ENCODE measurements at places on chromosomes 5 and 9.

- DNase-seq, result no peak
These were observed 47.2 kb downstream of the ZCCHC7 start for GRCh38 chr9:37167456-37168047.

DNA sequence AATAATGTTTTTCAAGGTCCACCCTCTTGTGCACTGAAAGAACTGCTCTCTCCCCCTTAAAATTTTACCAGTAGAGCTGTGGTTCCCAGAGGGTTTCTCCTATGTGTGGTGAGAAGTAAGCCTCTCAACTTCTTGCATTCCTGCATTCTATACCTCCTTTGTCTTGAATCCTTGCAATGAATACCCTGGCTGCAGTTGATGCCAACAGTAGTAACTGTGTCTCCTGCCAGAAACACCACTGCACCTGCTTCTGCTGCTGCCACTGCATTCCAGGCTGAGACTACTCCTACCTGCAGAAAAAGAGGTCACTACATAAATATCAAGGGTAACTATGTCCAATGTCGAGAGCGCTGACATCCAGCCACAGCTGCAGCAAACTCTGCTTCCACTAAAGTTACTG lies 203.7 kb downstream of the TMEM167A start:
- DNase-seq, result no peak

- DNase-seq, result no peak
These were observed 19.8 kb downstream of the PALM2AKAP2 start for GRCh38 chr9:109799792-109800191.

DNA sequence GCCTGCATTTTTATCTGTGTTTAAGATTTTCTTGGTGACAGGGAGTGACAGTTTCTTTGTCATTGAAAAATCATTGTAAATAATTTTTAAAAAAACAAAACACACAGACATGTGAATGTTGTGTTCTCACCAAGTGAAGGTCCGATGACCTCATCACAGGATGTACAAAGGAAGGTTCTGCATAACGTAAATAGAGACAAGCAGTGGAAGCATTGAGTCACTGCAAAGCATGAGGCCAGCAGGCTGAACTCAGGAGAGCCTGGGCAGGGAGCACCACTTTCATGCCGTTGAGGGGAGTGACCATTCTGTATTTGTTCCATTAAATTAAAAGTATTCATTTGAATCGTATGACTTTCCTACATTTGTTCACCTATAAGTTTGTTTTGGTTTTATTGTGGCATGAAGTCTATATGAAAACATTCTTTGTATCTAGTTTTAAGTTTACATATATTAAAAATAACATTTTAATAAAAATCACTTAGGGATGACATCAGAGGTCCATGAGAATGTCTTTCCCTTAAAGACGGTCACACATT lies 70.4 kb upstream of the TLE1 start:
- no peak for DNase-seq

DNA sequence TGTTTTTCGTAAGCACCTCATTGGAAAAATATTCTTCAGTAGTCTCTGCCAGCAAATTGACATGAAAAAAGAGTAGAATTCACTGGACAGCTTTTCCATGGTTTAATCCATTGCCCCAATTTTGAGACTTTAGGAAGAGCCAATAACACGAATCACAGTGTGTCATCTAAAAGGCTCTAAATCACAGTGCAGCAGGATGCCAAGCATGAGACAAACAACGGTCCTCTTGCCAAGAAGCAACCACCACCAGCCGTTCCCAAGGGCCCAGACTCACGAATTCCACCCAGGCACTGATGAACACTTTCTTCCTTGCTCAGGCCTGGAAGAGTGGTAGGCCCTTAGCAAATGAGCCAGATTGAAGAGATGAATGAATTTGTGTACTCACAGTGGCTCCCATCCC lies 18.3 kb upstream of the IRX4 start:
- DNase-seq, result no peak

DNA sequence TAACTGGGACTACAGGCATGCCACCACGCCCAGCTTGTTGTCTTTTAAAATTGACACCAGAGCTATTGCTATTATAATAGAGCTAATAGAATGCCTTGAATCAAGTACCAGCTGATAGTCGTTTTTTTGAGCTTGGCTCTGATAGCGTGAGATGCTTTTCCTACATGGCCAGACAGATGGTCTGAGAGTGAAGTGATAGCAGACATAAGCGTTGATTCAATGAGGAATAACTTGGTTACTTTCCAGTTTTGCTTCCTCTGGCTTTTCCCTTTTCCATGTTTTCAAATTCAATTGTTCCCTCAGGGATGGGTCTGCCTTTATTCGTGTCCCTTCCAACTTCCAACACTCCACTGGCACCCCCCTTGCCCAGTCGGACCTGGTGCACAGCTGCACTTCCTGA lies 15.4 kb downstream of the AGXT2 start:
- no peak for DNase-seq

GRCh38 chr9:124497441-124497840 lies 9.8 kb downstream of the NR5A1 start:
- DNase-seq, result no peak

DNA sequence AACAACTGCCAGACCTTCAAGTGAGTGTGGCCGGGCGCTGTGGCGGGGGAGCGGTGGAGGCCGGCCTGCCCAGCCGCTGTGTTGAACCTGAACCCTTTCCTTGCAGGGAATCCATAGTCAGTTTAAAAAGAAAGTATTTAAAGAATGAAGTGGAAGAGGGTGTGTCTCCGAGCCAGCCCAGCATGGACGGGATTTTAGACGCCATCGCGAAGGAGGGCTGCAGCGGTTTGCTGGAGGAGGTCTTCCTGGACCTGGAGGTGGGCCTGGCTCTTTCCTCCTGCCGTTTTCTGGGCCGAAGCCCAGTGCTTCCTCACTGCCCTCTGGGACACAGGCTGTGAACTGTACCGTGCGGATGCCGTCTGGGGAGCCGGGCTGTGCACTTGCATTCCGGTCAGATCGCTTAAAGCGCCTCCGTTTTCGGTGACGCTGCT lies 19.1 kb downstream of the EXOC3 start:
- DNase-seq, result no peak

DNA sequence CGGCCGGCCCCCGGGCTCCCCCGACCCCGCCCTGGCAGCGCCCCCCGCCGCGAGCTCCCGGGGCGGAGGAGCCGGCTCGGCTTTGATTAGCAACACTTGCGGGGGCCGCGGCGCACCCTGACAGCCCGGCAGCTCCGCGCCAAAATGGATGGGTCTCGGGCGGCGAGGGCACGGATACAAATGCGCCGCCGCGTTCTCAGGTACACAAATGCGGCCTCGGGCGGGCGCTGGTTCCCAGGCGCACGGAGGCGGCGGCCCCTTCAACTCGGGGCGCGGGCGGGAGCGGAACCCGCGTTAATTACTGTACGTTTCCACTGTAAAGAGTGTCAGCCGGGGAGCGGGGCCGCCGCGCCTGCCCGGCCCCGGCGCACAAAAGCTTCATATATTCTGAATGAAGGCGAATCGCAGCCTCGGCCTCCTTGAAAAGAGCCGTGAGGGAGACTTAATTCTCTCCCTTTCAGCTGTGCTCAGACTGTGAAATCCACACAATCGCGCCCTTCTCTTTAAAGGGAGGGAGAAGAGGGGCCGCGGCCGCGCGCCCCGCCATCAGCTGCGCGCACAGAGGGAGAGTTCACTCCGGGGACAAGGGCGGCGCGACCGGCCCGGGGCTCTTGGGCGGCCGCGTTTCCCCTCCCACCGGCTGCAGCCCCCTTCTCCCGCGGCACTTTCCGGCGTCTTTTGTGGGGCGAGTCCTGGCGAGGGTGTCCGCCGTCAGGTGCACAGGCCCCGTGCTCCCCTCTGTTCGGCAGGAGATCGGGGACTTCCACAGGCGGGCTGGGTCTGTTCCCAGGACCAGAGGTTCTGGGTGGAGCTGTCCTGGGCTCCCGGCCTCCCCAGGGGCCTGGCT lies 27.0 kb downstream of the MSX2 start:
- DNase-seq, result no peak

- no peak for DNase-seq
These were observed 186.4 kb downstream of the CDK5RAP2 start for GRCh38 chr9:120393386-120394057.

DNA sequence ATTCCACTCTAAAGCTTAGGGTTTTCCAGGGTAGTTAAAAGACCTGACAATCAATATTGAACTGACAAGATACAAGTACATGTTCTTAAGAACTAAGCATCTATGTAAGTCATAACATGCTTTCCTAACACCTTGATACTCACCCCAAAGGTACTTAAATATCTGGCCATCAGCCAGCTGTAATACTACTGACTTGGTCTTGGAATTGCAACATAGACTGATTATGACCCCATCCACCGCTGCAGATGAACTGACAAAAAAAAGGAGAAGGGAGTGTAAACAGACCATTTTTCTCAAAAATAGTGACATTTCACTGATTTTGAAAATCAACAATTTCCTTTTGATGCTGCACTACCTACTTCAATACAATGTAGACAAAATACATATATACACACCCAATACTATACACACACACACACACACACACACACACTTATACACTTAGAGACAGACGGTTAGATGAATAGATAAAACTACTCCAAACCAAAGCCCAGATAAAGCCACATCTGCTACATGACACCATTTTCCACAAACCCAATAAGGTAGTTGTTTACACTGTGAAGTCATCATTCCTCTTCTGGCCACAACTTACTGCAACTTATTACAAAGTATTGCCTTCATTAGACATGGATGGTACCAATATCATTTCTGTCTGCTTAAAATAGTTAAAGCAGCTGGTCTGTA lies 30.4 kb downstream of the ELP1 start:
- DNase-seq, result no peak

GRCh38 chr9:127049044-127049443 lies 73.4 kb downstream of the ANGPTL2 start:
- DNase-seq, result no peak

DNA sequence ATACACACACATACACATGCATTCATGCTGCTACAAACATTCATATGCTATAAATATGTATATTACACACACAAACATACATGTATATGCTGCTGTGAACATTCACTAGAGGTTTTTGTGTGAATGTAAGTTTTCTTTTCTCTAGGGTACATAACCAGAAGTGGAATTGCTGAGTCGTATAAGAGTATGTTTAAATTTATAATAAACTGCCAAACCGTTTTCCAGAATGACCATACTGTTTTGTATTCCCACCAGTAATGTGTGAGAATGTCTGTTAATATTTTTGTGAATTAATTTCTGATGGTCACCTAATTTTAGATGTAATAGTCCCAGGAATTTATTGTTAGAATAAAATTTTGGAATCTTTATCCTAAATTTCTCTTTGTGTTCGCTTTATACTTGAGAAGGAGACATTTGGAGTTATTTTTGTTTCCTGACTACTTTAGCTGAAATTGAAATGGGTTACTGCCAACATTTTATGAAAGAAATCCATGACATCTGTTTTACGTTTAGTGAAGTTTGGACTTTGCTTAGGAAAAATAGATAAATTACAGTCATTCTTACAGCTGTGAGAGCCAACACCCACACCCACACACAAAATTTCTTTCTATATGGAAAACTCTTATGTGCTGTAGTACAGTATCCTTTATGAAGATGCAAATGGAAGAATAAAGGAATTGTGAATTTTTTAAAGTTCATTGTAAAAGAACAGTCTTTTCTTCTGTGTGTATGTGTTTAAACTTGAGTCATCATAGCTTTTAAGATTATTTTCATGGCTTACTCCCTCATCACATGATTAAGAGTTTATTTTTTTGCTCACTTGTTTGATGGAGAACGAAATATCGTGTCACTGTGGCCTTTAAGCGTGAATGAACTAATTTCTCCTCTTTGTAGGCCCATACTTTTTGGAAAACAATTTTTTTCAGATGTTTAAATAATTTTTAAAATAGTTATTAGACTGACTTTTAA lies 24.3 kb downstream of the CENPP start:
- no peak for DNase-seq

GRCh38 chr9:76323490-76323889 lies 70.7 kb downstream of the RFK start:
- no peak for DNase-seq

- DNase-seq, result no peak
These were observed 72.8 kb upstream of the COL5A1 start for GRCh38 chr9:134568811-134569210.

- DNase-seq, result no peak
These were observed 2.2 kb upstream of the SLC38A9 start for GRCh38 chr5:55714339-55714738.

DNA sequence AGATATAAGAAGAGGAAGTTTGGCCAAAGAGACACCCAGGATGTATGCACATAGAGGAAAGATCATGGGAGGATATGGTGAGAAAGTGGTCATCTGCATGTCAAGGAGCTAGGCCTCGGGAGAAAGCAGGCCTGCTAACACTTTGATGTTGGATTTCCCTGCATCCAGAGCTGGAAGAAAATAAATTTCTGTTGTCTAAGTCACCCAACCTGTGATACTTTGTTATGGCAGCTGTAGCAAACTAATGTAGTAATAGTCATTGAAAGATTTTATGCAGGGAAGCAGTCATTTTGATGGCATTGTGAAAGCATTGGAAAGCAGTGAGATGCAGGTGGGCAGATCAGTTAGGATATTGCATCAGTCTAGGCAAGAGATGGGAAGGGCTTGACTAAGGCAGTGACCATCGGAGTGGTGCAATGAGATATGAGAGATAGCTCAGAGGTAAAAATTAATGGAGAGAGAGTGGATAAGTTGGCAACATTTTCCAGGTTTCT lies 24.5 kb upstream of the FOCAD start:
- no peak for DNase-seq

GRCh38 chr9:29212397-29213387 lies 1639.4 kb upstream of the C9orf72 start:
- no peak for DNase-seq

DNA sequence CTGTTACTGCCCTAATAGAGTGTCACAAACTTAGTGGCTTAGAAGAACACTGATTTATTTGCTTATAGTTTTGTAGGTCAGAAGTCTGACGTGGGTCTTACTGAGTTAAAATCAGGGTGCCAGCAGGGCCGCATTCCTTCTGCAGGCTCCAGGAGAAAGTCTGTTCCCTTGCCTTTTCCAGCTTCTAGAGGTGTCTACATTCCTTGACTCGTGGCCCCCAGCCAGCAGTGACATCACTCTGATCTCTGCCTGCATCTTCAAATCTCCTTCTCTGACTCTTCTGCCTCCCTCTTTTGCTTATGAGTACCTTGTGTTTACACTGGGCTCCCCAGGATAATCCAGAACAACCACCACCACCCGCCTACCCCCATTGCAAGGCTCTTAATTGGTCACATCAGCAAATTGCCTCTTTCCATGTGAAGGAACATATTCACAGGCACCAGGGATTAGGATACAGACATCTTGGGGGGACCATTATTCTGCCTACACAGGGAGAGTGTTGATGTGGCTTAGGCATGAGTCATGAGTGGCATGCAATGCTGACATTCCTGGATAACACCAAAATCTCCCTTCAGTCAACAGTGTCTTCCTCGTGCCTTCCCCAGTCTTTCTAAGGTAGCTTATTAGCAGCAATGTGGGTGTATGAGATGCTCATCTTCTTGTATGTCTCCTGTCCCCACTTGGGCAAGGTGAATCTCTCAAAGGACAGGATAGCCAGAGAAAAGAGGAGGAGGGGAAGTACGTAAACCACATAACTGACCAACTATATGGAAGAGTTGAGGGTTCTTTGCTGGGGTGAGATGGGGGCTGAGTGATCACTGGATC lies 24.4 kb downstream of the CYFIP2 start:
- DNase-seq, result no peak

GRCh38 chr5:114055318-114056184 lies 306.3 kb upstream of the KCNN2 start:
- peak; percentile 0 for DNase-seq
